Uterus (tissue), 4 donors: ENCODE measurements at places on chromosomes 3 and 15. TPM values are rescaled to one million over a fixed set of nuclear protein-coding genes. Genes with fewer than 3 reads are reported as not detected.

DNA sequence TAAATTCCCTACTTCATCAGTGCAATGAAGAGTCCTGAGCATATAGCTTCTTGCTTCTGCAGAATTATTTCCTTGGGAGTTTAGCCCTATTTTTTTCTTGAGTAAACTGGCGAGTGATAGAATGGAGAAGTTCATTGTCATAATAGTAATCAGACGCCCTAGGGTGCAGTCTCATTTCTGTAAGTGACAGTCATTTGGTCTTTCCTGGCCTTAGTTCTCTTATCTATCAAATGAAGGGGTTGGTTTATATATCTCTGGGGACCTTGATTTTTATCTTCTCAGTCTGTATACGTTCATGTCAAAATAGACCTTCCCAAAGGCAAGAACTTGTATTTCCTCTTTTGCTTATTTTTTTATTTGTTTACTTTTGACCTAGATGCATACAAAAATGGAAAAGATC, 9.9 kb upstream of the ALPK3 start:
- no peak overlapping the region for H3K27ac ChIP-seq
- H3K36me3 ChIP-seq = no peaks in the 10 kb centered on the region
- no peak for DNase-seq

- no peak overlapping the region for H3K27ac ChIP-seq
- DNase-seq = no peak
- H3K4me3 ChIP-seq = no peak overlapping the region
- peaks cover 6% of the 10 kb centered on the region for H3K4me1 ChIP-seq
- no peaks in the 10 kb centered on the region for H3K36me3 ChIP-seq
These were observed 39.7 kb downstream of the ESYT3 start for GRCh38 chr3:138474163-138474562.

- no peak for DNase-seq
- H3K27ac ChIP-seq = no peak overlapping the region
- H3K4me3 ChIP-seq = no peak overlapping the region
- no peaks in the 10 kb centered on the region for H3K27me3 ChIP-seq
These were observed 18.5 kb upstream of the DPPA4 start for GRCh38 chr3:109355625-109356441.

GRCh38 chr3:16337856-16338540, 73.0 kb downstream of the OXNAD1 start:
- H3K27ac ChIP-seq = no peak overlapping the region
- H3K27me3 ChIP-seq = no peaks in the 10 kb centered on the region
- no peaks in the 10 kb centered on the region for H3K36me3 ChIP-seq
- no peak for DNase-seq
- no peaks in the 10 kb centered on the region for H3K4me1 ChIP-seq

GRCh38 chr3:147372525-147373027, 33.8 kb downstream of the ZIC4 start:
- H3K27ac ChIP-seq = no peak overlapping the region
- no peak overlapping the region for H3K4me3 ChIP-seq
- peaks cover 82% of the 10 kb centered on the region for H3K27me3 ChIP-seq
- DNase-seq = no peak
- H3K4me1 ChIP-seq = no peaks in the 10 kb centered on the region

GRCh38 chr3:154758109-154758868, 321.8 kb upstream of the MME start:
- no peak overlapping the region for H3K27ac ChIP-seq
- no peak for DNase-seq
- no peak overlapping the region for H3K4me3 ChIP-seq
- no peaks in the 10 kb centered on the region for H3K36me3 ChIP-seq

GRCh38 chr3:14261229-14261628, 82.6 kb downstream of the LSM3 start:
- H3K4me1 ChIP-seq = no peaks in the 10 kb centered on the region
- peak; percentile 85 for DNase-seq
- no peak overlapping the region for H3K27ac ChIP-seq
- H3K27me3 ChIP-seq = no peaks in the 10 kb centered on the region
- no peaks in the 10 kb centered on the region for H3K36me3 ChIP-seq

- H3K4me1 ChIP-seq = no peaks in the 10 kb centered on the region
- no peaks in the 10 kb centered on the region for H3K36me3 ChIP-seq
- no peak overlapping the region for H3K4me3 ChIP-seq
- no peaks in the 10 kb centered on the region for H3K27me3 ChIP-seq
- DNase-seq = no peak
These were observed 503.5 kb downstream of the FGF12 start for GRCh38 chr3:192223815-192224214.

DNA sequence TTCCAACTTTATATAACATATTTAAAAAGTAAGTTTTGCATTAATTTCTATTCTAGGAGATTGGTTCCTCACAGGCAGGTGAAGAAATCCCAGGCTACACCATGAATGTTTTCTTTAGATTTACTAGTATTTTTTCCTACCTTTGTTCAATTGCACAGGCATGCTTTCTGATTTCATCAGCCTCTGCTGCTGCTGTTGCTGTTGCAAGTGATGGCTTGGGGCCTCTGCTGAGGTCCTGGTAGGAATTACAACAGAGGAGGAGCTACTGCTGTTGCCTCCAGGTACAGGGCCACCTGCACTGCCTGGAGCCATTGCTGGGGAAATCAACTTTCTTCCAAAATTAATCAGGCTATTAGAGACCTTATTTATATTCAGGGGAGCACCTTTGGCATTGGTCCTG, 353.3 kb downstream of the PLCL2 start:
- H3K36me3 ChIP-seq = no peaks in the 10 kb centered on the region
- H3K4me3 ChIP-seq = no peak overlapping the region
- no peak for DNase-seq
- H3K27ac ChIP-seq = no peak overlapping the region
- H3K27me3 ChIP-seq = no peaks in the 10 kb centered on the region

Gene SLC24A5
- not detected for total RNA-seq
